ENCODE measurements at places on chromosomes 4 and X.

DNA sequence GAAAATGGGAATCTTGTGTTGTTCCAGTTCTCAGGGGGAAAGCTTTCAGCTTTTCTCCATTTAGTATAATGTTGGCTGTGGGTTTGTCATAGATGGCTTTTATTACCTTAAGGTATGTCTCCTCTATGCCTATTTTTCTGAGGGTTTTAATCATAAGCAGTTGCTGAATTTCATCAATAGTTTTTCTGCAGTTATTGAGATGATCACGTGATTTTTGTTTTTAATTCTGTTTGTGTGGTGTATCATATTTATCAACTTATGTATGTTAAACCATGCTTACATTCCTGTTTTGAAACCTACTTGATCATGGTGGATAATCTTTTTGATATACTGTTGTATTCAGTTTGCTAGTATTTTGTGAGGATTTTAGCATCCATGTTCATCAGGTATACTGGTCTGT lies 66.8 kb upstream of the CENPE start:
- DNase-seq: no peak

- no peak for DNase-seq
These were observed 92.7 kb upstream of the RPL34 start for GRCh38 chr4:108527723-108528122.

DNA sequence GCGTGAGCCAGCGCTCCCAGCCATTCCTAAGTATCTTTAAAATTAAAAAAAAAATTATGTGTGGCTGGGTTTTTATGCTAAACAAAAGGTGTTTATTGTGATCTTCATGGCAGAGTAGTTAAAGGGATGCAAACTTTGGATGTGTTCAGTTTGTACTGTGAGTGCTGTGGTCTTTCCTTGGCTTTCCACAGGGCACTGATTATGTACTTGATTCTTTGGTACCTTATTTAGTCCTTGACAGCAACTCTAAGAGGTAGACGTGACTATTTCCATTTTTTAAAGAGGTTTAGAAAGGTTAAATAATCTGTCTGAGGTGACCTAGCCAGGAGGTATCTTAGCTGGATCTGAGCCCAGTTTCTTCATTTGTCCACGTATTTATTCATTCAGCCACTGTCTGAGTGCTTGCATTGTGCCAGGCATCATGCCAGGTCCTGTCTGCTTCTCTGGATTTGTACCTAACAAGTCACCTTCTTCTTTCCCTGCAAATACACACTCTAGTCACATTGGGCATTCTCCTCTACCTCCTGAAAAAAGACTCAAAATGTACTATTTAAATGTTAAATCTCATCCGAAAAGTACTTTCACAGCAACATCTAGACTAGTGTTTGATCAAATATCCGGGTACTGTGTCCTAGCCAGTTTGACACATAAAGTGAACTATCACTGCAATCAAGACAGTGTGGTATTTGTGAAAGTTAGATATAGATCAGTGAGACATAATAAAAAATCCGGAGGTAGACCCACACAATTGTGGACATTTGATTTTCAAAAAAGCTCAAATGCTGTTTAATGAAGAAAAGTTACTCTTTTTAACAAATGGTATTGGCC lies 31.5 kb downstream of the WWC2 start:
- DNase-seq: no peak

- no peak for DNase-seq
These were observed at the start of gene SPANXN4 for GRCh38 chrX:143025628-143026027. Gene SPANXN4, plus strand, starts transcription at chrX:143025928. Its CDS starts 87 bp downstream, at chrX:143026015.

Data from right forelimb (tissue), 1 donor.